ENCODE measurements at places on chromosomes 2 and 18. TPM values are rescaled to one million over a fixed set of nuclear protein-coding genes. Genes with fewer than 3 reads are reported as not detected.

DNA sequence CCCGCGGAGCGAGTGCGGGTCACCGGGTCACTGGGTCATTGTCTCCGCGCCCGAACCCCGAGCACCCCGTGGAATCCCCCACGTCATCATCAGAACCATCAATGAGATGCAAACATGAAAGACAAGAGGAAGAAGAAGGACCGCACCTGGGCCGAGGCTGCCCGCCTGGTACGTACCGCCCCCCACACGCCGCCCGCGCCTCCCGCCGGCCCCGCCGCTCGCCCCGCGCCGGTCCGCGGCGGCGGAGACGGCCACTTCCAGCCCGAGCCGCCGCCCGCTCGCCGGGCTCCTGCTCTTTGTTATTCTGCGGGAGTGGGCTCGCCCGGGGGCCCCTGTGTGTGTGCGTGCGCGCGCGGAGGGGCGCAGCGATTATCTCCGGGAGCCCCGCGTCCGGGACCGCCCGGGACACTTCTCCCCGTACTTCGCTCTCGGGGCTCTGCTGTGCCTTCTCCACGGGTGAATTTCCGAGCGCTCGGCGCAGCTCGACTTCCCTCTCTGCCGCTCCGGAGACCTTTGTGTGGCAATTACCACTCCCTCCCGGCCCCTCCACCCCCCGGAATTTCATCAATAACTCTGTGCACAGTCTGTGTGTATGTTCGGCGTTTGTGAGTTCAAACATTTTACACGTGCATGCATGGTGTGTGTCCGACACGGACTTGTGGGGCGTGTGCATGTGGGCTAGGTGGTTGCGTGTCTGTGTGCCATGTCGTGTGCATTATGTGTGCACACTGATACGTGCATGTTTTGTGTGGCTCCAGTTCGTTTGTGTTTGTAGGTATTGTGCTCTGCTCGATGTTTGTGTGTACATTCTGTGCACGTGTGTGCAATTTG, 714 bp downstream of the ASXL3 start:
- peaks cover 13% of the 10 kb centered on the region for H3K27me3 ChIP-seq
- no peaks in the 10 kb centered on the region for H3K4me1 ChIP-seq
- DNase-seq, result peak; percentile 29
- H3K4me3 ChIP-seq, result peak overlapping the region; percentile 17
- H3K36me3 ChIP-seq, result no peaks in the 10 kb centered on the region
- peak overlapping the region; percentile 77 for H3K27ac ChIP-seq

Gene IL36RN
- total RNA-seq, result not detected

GRCh38 chr2:240921311-240921994, 15.3 kb downstream of the CROCC2 start:
- DNase-seq, result peak; percentile 50
- H3K4me1 ChIP-seq, result no peaks in the 10 kb centered on the region
- H3K27me3 ChIP-seq, result no peaks in the 10 kb centered on the region
- H3K36me3 ChIP-seq, result no peaks in the 10 kb centered on the region
- H3K4me3 ChIP-seq, result no peak overlapping the region

GRCh38 chr2:143745060-143745459, 615.8 kb downstream of the ARHGAP15 start:
- no peak for DNase-seq
- H3K36me3 ChIP-seq, result no peaks in the 10 kb centered on the region
- no peaks in the 10 kb centered on the region for H3K27me3 ChIP-seq
- no peak overlapping the region for H3K4me3 ChIP-seq
- no peak overlapping the region for H3K27ac ChIP-seq

- no peak overlapping the region for H3K4me3 ChIP-seq
- H3K27me3 ChIP-seq, result no peaks in the 10 kb centered on the region
- DNase-seq, result no peak
- H3K36me3 ChIP-seq, result no peaks in the 10 kb centered on the region
Measured at GRCh38 chr2:235305678-235306077, 188.2 kb upstream of the AGAP1 start.

- no peak overlapping the region for H3K27ac ChIP-seq
- H3K4me3 ChIP-seq, result no peak overlapping the region
- no peaks in the 10 kb centered on the region for H3K4me1 ChIP-seq
- no peaks in the 10 kb centered on the region for H3K27me3 ChIP-seq
- DNase-seq, result no peak
Measured at GRCh38 chr2:239133945-239134570, 266.8 kb downstream of the HDAC4 start.

Gene GRP
- not detected for total RNA-seq

- DNase-seq, result no peak
- H3K27ac ChIP-seq, result no peak overlapping the region
Measured at GRCh38 chr18:8424917-8425725, 184.1 kb upstream of the RAB12 start.

GRCh38 chr2:238158509-238159070, at the start of gene ERFE:
TSS of gene ERFE (plus strand) at chr2:238158970. CDS start at chr2:238159008, 38 bp downstream.
- H3K27me3 ChIP-seq, result no peaks in the 10 kb centered on the region
- no peaks in the 10 kb centered on the region for H3K36me3 ChIP-seq

GRCh38 chr2:136247204-136247950, 129.4 kb upstream of the CXCR4 start:
- no peaks in the 10 kb centered on the region for H3K27me3 ChIP-seq
- no peak for DNase-seq
- no peaks in the 10 kb centered on the region for H3K36me3 ChIP-seq
- no peak overlapping the region for H3K27ac ChIP-seq
- no peak overlapping the region for H3K4me3 ChIP-seq
- H3K4me1 ChIP-seq, result no peaks in the 10 kb centered on the region

Gene RNF125
- 3.2 TPM for total RNA-seq

Gene FAM124B
- 7.9 TPM for total RNA-seq

DNA sequence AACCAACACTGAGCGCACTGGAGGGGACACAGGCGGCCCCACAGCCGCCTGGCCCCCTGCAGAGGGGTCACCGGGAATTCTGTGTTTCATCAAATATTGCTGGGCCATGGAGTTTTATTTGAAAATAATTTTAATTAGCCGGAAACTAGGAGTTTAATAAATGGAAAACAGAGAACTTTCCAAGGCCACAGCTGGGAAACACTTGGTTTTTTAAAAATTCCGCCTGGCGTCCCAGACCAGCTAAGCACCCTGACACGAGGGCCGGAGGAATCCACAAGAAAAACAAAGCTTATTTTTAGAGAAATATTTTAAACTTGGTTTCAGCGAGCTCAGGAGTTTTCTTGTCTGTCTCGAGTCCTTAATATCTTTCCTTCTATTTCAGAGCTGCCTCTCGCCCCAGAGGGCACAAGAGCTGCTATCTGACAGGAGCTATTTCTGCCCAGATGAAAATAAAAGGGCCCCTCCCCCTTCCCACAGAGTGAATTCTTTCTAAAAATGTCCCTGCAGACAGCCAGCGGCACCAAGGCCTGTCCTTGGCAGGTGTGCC, 8.2 kb downstream of the ZFP36L2 start:
- no peaks in the 10 kb centered on the region for H3K36me3 ChIP-seq
- H3K4me1 ChIP-seq, result peaks cover 4% of the 10 kb centered on the region
- H3K4me3 ChIP-seq, result peak overlapping the region; percentile 19
- H3K27me3 ChIP-seq, result no peaks in the 10 kb centered on the region

GRCh38 chr2:231293163-231293562, 94.7 kb downstream of the ARMC9 start:
- H3K4me1 ChIP-seq, result no peaks in the 10 kb centered on the region
- no peak overlapping the region for H3K27ac ChIP-seq
- DNase-seq, result no peak
- no peaks in the 10 kb centered on the region for H3K36me3 ChIP-seq

DNA sequence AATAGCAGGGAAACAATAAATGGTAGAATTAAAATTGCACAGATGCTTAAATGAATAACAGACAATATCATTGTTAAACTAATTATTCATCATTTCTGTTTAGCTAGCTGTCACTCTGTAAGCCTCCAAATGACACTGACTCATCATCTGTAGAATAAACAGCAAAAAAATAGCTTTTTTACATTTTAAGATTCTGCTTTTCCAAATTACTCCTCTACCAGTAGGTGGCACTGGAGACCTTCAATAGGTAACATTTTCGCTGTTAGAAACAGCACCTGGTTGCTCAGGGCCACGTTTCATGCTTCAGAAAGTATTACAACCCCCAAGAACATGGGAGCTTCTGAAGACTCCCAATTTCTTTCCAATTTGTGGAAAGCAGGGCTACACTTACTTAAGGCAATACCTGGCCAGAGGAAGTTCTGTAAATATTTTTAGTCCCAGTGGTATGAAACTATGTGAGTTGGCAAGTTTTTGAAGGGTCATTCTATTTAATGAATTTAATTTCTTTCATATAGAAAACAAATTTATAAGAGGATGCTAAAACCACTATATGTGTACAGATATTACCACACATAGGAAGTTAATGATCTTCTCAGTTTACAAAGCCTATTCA, 45.4 kb downstream of the TTN start:
- no peak overlapping the region for H3K27ac ChIP-seq
- H3K36me3 ChIP-seq, result no peaks in the 10 kb centered on the region
- H3K27me3 ChIP-seq, result no peaks in the 10 kb centered on the region
- H3K4me1 ChIP-seq, result no peaks in the 10 kb centered on the region
- DNase-seq, result no peak

- no peak overlapping the region for H3K4me3 ChIP-seq
- no peak overlapping the region for H3K27ac ChIP-seq
- DNase-seq, result no peak
- H3K36me3 ChIP-seq, result no peaks in the 10 kb centered on the region
- H3K4me1 ChIP-seq, result peaks cover 16% of the 10 kb centered on the region
- no peaks in the 10 kb centered on the region for H3K27me3 ChIP-seq
Measured at GRCh38 chr2:241542278-241542605, 16.3 kb upstream of the BOK start.

GRCh38 chr18:6821356-6821755, 91.8 kb downstream of the ARHGAP28 start:
- H3K36me3 ChIP-seq, result no peaks in the 10 kb centered on the region
- no peak overlapping the region for H3K4me3 ChIP-seq
- no peak overlapping the region for H3K27ac ChIP-seq
- DNase-seq, result no peak
- no peaks in the 10 kb centered on the region for H3K4me1 ChIP-seq

GRCh38 chr2:62150597-62151305, 45.2 kb upstream of the B3GNT2 start:
- DNase-seq, result no peak
- H3K4me1 ChIP-seq, result no peaks in the 10 kb centered on the region
- no peak overlapping the region for H3K27ac ChIP-seq
- no peaks in the 10 kb centered on the region for H3K36me3 ChIP-seq
- H3K4me3 ChIP-seq, result no peak overlapping the region

DNA sequence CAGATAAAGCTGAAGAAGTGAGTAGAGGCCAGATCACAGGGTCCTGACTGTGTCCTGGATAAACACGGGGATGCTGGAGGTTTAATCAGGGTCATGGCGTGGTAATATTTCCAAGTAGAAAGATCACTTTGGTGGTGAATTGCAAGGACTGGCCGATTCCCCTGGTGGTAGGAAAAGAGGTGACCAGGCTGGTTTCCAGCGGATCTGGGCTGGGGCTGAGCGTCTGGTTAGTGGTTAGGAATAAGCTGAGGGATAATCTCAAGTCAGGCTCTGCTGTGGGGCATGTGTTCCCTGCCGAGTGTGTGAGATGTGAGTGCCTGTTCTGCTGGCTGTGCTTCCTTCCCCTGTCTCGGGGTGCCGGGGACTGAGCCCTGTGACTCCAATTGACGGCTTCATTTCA, 484.0 kb downstream of the TSN start:
- no peak overlapping the region for H3K4me3 ChIP-seq
- no peak overlapping the region for H3K27ac ChIP-seq
- H3K27me3 ChIP-seq, result no peaks in the 10 kb centered on the region
- no peaks in the 10 kb centered on the region for H3K36me3 ChIP-seq
- no peak for DNase-seq
- no peaks in the 10 kb centered on the region for H3K4me1 ChIP-seq

DNA sequence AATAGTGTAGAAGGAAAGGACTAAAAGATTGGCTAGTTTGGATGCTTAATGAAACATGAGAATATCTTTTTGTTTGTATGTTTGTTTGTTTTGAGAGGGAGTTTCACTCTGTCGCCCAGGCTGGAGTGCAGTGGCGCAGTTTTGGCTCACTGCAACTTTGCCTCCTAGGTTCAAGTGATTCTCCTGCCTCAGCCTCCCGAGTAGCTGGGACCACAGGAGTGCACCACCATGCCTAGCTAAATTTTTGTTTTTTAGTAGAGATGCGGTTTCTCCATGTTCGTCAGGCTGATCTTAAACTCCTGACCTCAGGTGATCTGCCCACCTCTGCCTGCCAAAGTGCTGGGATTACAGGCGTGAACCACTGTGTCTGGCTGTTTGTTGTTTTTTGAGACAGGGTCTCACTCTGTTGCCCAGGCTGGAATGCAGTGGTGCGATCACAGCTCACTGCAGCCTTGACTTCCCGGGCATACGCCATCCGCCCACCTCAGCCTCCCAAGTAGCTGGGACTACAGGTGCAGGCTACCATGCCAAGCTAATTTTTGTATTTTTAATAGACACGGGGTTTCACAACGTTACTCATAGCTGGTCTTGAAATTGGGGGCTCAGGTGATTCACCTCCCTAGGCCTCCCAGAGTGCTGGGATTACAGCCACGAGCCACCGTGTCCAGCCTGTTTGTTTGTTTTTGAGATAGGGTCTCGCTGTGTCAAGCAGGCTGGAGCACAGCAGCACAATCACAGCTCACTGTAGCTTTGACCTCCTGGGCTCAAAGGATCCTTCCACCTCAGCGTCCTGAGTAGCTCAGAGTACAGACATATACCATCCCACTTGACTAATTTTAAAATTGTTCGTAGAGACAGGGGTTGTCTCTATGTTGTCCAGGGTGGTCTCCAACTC, 209.2 kb downstream of the MYCN start:
- no peaks in the 10 kb centered on the region for H3K4me1 ChIP-seq
- no peaks in the 10 kb centered on the region for H3K36me3 ChIP-seq
- no peak overlapping the region for H3K27ac ChIP-seq
- no peak overlapping the region for H3K4me3 ChIP-seq
- DNase-seq, result no peak

Gene DRC1
- total RNA-seq, result 0.85 TPM

Measured in uterus (tissue), 4 donors.